Calu3 (cell line): ENCODE measurements at places on chromosomes 5 and 9. TPM values are rescaled to one million over a fixed set of nuclear protein-coding genes. Genes with fewer than 3 reads are reported as not detected.

The LHX6 gene
- 0.97 TPM in 1 of 2 replicates, not detected in the other for total RNA-seq

DNA sequence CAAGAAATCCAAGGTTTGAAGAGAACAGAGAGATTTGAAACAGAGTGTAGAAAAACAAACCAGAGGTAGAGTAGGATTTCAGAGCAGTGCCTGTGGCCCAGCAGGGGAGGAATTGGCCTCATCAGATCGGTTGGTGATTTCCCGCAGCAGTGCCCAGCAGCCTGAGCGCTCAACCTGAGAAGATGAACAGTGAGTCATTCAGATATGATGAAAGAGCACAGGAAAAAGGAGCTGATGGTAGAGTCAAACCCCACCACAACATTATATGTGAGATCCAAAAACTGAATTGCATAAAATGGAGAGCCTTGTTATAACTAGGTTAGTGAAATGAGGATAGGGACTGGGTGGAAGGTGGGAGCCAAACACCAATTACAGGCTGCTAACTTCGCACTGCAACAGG is 248.9 kb downstream of the PIK3R1 start:
- H3K27me3 ChIP-seq = no peaks in the 10 kb centered on the region
- H3K4me3 ChIP-seq = no peak overlapping the region
- H3K36me3 ChIP-seq = no peaks in the 10 kb centered on the region
- no peak overlapping the region for H3K27ac ChIP-seq
- peaks cover 7% of the 10 kb centered on the region for H3K4me1 ChIP-seq

- H3K36me3 ChIP-seq = no peaks in the 10 kb centered on the region
- no peak overlapping the region for H3K27ac ChIP-seq
- H3K27me3 ChIP-seq = no peaks in the 10 kb centered on the region
Observed at GRCh38 chr5:102306121-102306520, 10.0 kb upstream of the SLCO4C1 start.

- DNase-seq = no peak
- H3K27me3 ChIP-seq = no peaks in the 10 kb centered on the region
- H3K4me1 ChIP-seq = no peaks in the 10 kb centered on the region
- H3K27ac ChIP-seq = no peak overlapping the region
Observed at GRCh38 chr9:18569941-18570630, 96.1 kb downstream of the ADAMTSL1 start.
